ENCODE measurements at places on chromosomes 3 and 15.

DNA sequence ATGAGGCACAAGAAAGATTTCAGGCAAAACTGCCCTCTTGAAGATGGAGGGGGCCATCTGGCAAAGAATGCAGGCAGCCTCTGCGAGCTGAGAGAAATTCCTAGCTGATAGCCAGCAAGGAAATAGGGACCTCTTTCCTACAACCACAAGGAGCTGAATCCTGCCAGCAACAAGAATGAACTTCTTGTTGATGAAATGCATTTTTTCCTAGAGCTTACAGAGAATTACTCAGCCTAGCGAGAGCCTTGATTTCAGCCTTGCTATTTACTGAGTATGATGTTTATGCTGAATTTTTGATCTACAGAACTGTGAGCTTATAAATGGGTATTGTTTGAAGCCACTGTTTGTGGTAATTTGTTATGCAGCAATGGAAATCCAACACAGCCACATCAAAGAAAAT is 148.5 kb upstream of the NAALADL2 start:
- no peak for DNase-seq

DNA sequence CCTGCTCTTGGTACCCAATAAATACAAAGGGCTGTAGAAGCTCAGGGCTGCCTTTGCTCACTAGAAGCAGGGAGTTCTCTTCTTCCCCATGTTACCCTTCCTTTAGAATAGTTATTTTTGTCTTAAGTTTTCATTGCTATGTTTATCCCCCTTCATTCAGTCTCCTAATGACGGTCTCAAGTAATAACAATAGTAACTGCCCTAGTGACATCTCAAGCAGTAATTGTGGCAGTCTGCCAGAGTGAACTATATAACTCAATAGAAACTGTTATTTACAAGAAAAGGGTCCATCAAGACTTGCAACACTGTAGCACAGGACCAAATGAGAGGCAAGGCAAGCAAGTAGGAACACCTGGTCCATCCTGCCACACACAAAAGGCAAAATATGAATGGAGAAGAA is 32.5 kb upstream of the SIN3A start:
- DNase-seq, result no peak

- no peak for DNase-seq
Measured at GRCh38 chr3:136151219-136151618, 44.9 kb downstream of the MSL2 start.

- DNase-seq, result no peak
Measured at GRCh38 chr3:152122851-152123250, 145.9 kb upstream of the MBNL1 start.

- DNase-seq, result no peak
Measured at GRCh38 chr3:121855555-121855954, 20.5 kb downstream of the EAF2 start.

GRCh38 chr3:178288074-178288473 is 248.2 kb upstream of the KCNMB2 start:
- DNase-seq, result no peak

- no peak for DNase-seq
Measured at GRCh38 chr15:95565690-95566089, 764.8 kb upstream of the NR2F2 start.

- DNase-seq, result no peak
Measured at GRCh38 chr15:62462721-62463120, 297.6 kb upstream of the C2CD4B start.

- no peak for DNase-seq
Measured at GRCh38 chr15:81981908-81982307, 63.9 kb downstream of the MEX3B start.

DNA sequence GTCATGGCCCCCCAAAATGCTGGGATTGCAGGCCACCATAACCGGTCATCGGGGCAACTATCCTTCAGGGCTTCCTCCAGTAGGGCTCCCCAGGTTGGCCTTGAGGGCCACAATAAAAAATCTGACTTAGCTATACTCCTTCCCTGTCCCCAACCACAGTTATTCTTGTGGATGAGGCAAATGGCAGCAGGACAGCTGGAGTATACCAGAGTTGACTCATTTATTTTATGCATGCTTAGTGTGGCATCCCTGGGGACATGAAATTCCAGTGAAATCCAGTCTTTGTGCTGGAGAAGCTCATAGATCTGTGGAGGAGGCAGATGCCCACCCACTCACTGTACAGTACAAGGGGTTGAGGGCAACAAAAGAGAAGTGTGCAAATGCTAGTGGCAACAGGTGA is 109.5 kb downstream of the RORA start:
- no peak for DNase-seq

DNA sequence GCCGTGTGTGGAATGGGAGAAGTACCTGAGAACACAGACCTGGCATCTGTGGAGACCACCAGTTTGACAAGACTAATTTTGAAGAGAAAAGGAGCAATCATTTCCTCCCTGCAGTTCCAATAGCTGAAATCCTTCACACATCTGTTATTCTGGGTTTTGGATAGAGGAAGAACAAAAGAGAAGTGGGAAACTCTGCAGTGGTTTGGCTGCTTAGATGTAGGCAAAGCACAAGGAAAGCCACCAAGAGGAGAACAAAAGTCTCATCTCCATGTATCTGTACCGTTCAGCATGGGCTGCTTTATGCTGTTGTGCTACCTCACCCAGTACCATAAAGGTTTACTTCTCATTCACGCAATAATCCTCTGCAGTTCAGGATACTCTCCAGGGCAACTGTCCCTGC is 153.1 kb upstream of the COL8A1 start:
- no peak for DNase-seq

DNA sequence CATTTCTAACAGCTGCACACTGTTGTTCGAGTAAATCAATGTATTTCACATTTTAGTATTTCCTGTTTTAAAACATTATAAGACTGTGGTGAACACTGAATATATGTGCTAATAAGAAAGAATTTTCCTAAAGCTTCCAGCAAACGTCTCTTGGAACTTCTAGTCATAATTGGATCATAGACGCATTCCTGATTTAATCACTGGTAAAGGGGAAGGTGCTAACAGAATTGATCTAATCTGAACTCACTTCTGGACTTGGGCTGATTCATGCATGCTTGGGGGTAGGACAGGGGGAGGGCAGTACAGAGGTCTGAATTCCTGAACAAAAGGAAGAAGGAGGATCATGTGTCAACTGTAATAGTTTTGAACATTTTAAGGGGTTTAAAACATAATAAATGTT is 7.3 kb upstream of the LEKR1 start:
- peak; percentile 66 for DNase-seq

GRCh38 chr3:52070724-52071621 is 14.6 kb upstream of the DUSP7 start:
- no peak for DNase-seq

GRCh38 chr3:18099611-18100010 is 325.5 kb downstream of the SATB1 start:
- DNase-seq, result peak; percentile 9

DNA sequence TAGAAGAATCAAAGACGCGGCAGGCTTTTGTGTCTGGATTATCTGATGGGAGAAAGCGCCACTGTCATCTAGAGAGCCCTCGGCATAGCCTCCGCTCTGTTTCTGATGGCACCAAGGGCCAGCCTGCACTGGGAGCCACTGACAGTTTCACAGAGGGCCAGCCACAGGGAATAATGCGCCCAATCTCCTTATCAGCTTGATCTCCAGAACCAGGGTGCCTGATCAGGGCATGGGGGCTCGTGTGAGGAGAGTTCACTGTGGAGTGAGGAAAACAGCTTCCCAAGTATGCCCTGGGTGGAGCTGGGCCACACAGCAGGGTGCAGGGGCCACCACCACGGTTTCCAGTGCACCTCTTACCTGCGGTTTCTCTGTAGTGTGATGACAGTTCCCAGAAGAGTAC is 29.8 kb upstream of the CLK3 start:
- DNase-seq, result no peak

GRCh38 chr3:172040981-172041963 is 1.9 kb downstream of the FNDC3B start:
- peak; percentile 55 for DNase-seq

DNA sequence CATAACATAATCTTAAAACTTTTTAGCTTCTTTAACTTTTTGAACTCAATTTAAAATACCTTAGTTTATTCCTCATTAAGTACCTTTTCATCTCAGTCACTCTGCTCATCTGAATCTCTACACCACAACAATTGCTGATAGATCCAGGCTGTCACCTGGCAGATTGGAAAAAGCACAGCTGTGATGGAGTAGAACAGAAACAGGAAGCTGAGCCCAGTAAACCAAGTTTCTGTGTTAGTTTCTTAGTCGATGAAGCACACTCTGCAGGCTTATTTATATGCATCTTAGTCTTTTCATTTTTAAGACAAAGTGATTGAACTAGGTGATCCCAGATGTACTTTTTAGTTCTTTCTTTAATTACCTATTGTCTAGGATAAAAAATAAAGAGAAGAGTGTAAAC is 1398.0 kb upstream of the ALCAM start:
- no peak for DNase-seq

DNA sequence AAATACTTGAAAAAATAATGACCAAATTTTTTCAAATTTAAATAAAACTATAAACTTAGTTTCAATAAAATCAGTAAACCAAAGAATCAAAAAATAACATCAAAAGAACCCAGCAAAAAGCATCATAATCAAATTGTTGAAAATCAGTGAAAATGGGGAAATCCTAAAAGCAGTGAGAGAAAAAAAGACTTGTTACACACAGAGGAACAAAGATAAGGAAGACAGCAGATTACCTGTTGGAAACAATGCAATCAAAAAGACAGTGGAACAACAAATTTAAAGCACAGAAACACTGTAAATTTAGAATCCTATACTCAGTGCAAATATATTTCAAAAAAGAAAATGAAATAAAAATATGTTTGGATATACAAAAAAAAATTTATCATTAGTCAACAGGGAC is 156.2 kb upstream of the LMCD1 start:
- no peak for DNase-seq

DNA sequence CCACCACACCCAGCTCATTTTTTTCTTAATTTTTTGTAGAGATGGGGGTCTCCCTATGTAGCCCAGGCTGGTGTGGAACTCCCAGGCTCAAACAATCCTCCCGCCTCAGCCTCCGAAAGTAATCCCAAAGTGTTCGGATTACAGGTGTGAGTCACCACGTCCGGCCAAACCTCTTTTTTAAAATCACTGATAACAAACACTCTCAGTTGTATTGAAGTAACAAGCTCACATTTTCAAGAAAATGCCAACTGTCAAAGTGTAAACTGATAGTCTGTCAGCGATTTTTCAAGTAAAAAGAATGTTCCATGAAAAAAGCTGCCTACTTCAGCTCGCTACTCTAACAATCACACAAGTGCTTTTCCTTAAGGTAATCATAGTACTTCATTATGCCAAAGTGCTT is 33.4 kb downstream of the UBXN7 start:
- no peak for DNase-seq

- DNase-seq, result no peak
Measured at GRCh38 chr3:81339040-81339845, 422.2 kb downstream of the GBE1 start.

GRCh38 chr15:78208341-78208844 is 26.0 kb downstream of the ACSBG1 start:
- no peak for DNase-seq

GRCh38 chr3:148030975-148031374 is 621.8 kb downstream of the ZIC1 start:
- no peak for DNase-seq
